Activated naive CD4-positive, alpha-beta T cell treated with Interleukin-2 at 50 U/mL for 16 hours (primary cell): ENCODE measurements at places on chromosomes 7 and 10.
A peak's percentile ranks its signal among the peaks of the same experiment; 100 is the strongest.

GRCh38 chr7:22640269-22640668 lies 86.7 kb upstream of the IL6 start:
- peak; percentile 54 for DNase-seq

GRCh38 chr7:27774717-27775328 lies 34.9 kb downstream of the TAX1BP1 start:
- no peak for DNase-seq

DNA sequence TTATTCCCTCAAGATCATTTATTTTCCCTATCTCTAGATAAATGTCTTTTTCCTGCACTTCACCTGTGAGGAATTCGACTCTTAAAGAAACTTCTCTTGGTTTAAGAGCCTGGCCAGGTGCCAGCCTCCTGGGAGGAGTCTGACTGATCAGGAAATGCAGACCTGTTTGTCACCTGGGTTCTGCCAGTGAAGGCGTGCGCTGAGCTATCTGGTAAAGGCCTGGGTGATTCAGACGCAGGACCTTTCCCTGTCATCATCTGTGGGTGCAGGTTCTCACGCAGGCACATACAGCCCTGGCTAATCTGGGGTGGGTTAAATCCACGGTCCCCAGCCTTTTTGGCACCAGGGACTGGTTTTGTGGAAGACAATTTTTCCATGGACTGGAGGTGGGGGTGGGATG lies 65.3 kb upstream of the AQP1 start:
- no peak for DNase-seq

- DNase-seq, result no peak
These were observed 121.5 kb upstream of the PLPP4 start for GRCh38 chr10:120335553-120335952.

GRCh38 chr7:28937619-28938018 lies 20.5 kb downstream of the TRIL start:
- DNase-seq, result no peak

DNA sequence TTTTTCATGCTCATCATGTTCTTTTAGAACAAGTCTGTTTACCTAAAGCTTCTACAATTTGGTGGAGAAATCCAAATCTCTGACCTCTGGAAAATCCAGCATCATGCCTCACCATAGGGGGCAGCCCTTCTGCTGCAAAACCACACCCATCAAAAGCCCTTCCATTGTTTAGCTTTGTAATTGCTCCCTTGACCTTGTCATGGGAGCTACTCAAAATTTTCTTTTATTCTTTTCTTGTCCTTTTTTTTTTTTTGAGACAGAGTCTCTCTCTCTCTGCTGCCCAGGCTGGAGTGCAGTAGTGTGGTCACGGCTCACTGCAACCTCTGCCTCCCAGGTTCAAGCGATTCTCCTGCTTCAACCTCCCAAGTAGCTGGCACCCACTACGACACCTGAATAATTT lies 234.4 kb downstream of the NEBL start:
- no peak for DNase-seq

- DNase-seq, result peak; percentile 36
These were observed 441 bp downstream of the FBH1 start for GRCh38 chr10:5890452-5890915.

DNA sequence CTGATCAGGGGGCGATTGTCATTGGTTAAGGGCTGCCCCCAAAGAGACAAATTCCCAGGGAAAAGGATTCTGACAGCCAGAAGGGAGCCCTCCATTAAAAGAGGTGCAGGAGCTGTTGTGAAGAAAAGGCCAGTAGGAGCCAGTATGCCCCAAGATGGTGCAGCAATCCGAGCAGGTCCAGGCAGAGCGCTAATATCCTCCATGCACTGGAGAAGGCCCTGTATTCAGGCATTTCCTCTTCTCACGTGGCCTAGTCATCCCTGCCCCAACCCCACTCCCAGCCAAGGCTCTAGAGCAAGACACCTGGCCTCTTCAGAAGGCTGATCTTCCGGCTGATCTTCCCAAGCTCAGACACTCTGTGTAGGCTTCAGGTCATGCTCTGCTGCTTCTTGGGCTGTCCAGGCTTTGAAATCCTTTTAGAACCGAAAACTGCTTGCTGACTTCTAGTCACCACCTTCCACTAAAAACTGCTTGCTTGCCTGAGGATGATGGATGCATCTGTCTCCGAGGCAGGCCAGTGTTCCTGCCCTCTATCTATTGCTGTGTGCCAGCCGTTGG lies 77.4 kb downstream of the CYP26A1 start:
- no peak for DNase-seq

GRCh38 chr7:131039355-131039762 lies 288.3 kb upstream of the MKLN1 start:
- DNase-seq, result no peak

DNA sequence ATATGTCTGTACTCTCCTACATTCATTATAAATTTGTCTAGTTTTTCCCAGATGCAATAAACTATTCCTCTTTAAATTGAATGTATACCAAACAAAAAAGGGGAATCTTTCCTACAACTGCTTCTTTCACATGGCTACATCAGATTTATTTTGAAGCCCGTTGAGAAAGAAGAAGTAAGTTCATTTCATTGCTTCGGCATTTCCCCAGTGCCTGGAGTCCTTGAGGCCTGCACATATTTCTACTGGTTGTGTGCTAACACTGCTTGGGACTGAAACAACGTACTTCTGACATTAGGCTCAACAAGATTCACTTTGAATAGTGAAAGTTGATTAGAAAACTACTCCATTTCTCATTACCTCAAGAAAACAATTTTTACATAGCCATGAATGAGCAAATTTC lies 201.7 kb downstream of the PHF14 start:
- DNase-seq, result no peak

GRCh38 chr10:3761021-3761686 lies 23.9 kb downstream of the KLF6 start:
- DNase-seq, result no peak

DNA sequence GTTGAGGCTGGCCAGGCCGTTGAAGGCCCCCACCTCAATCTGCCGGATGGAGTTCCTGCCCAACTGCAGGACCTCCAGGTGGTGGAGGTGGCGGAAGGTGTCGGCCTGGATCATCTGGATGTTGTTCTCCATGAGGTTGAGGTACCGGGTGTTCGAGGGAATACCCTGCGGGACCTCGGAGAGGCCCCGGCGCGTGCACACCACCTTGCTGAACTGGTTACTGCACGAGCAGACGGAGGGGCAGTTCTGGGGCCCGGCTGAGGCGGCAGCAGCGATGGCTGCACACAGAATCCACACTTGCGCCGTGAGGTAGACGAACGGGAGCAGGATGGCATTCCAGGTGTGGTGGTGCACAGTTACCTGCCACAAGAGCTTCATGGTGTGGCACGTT lies 979 bp downstream of the LRRC4 start:
- no peak for DNase-seq

- DNase-seq, result no peak
These were observed 2.8 kb downstream of the PANK1 start for GRCh38 chr10:89642193-89642592.

DNA sequence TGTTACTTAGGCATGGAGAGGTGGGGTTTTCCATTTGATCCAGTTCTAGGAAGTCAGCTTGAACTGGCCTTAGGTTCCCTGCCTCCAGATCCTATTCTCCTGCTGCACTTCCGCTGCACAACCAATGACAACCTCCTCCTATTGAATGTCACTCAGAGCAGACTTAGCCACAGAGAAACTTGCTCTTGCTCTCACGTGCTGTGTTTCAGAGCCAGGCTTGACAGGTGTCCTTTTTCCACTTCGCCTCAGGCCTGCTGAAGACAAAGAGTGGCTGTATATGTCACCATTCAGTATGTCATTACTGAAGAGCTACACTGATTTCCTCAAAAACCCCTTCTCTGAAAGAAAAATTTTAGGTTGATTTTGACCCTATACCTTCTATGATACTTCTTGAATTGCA lies 115.4 kb upstream of the ETV1 start:
- DNase-seq, result no peak

- DNase-seq, result no peak
These were observed 61.5 kb downstream of the IQUB start for GRCh38 chr7:123472750-123473445.

GRCh38 chr10:75505840-75506506 lies 74.5 kb downstream of the LRMDA start:
- DNase-seq, result no peak

DNA sequence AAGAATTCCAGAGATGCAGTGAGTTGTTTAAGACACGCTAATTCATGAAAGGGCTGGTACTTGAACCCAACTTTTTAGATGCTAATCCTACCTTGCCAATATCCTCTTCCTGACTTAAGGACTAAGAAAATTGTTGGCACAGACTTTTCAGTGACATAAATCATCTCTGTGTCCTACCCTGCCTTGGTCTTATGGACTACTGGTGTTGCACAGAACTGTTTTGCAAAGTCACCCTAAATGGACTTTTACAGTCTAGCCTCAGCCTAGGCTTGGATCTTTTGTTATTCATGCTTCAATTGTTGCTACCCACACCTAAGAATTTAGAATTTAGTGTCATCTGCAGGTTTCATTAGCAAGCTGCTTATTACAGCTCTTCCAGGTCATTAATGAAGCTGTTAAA lies 112.7 kb downstream of the SORCS1 start:
- no peak for DNase-seq

- DNase-seq, result peak; percentile 61
These were observed at the start of gene TMEM140 for GRCh38 chr7:135147899-135148721. TSS of gene TMEM140 (plus strand) at chr7:135148072. CDS start at chr7:135164442, 16,370 bp downstream.

- no peak for DNase-seq
These were observed 370.2 kb downstream of the PPP1R3A start for GRCh38 chr7:113548561-113548960.

DNA sequence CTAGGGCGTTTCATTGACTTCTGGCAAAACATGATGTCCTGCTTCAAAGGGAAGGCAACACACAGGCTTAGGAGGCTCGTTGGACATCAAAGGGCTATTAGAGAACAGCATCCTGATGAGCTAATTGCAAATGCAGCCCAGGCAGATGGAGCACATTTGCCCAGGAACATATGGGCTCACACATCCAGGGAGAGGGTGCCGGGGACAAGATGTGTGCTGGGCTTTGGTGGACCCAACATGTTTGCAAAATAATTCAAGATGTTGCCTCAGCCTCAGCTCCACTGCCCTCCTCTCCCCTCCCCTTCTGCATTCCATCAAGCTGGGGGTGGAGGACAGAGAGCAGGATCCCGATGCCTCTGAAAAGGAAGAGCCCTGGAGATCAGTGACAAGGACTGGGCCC lies 217.1 kb upstream of the ZMIZ1 start:
- no peak for DNase-seq

DNA sequence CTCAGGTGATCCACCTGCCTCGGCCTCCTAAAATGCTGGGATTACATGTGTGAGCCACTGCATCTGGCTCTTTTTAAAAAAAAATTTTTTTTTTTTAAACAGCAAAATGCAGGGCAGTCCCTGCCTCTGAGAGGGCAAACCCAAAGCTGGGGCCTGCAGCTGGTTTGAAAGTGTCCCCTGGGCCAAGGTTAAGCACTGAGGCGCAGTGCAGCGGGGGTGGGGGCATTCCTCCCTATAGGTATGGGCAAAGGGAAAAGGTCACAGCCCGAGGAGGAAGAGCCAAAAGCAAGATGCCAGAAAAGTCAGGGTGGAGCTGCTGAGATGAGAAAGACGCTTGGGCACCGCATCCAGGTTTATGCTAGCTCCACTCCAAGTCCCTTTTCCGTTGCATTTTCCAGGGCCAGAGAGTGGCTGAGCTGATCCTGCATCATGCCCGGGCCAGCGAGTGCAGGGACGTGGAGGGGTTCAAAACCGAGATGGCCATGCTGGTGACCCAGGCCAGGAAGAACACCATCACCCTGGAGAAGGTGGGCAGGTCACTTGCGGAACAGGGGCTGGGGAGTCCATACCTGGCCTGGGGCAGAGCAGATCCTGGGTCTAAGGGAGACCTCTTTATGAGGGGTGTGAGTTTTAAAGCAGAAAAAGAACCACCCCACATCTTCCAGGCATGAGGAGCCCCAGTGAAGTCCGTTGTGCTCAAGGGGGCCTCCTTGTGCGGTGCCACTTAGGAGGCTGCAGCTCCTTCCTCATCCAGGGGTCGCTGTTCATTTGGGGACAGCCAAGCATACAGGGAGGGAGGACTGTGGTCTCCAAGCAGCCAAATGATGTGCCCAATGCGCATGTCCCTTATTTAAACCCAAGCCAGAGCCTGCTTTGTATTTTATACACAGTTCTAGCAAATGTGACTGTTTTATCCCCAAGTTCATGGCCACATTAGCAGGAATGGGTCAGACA lies 7.0 kb upstream of the NDUFB2 start:
- DNase-seq, result no peak

- no peak for DNase-seq
These were observed 48.9 kb upstream of the STARD3NL start for GRCh38 chr7:38129162-38129561.

DNA sequence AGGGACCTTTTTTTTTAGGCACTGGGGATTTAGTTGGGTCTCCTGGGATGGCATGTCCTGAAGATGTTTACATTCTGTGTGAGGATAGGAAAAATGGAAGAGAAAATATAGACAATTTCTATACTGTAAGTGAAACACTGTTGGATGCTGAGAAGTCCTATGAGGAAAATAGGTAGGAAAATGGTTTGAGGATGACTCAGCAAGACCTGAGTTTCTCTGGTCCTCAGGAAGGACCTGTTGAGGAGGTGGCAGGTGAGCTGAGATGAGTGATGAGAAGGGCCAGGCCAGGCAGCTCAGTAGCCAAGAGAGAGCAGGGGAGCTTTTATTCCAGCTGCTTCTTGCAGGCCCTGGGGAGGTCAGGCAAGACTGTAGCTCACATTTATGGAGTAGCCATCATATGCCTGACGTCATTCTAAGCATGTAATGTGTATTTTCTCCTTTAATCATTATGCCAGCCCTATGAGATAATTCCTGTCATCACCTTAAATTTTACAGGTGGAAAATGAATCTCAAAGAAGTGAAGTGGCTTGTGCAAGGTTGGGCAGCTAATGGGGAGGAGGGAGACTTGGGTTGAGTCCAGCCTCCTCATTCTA lies 19.1 kb upstream of the LRRC18 start:
- DNase-seq, result no peak

DNA sequence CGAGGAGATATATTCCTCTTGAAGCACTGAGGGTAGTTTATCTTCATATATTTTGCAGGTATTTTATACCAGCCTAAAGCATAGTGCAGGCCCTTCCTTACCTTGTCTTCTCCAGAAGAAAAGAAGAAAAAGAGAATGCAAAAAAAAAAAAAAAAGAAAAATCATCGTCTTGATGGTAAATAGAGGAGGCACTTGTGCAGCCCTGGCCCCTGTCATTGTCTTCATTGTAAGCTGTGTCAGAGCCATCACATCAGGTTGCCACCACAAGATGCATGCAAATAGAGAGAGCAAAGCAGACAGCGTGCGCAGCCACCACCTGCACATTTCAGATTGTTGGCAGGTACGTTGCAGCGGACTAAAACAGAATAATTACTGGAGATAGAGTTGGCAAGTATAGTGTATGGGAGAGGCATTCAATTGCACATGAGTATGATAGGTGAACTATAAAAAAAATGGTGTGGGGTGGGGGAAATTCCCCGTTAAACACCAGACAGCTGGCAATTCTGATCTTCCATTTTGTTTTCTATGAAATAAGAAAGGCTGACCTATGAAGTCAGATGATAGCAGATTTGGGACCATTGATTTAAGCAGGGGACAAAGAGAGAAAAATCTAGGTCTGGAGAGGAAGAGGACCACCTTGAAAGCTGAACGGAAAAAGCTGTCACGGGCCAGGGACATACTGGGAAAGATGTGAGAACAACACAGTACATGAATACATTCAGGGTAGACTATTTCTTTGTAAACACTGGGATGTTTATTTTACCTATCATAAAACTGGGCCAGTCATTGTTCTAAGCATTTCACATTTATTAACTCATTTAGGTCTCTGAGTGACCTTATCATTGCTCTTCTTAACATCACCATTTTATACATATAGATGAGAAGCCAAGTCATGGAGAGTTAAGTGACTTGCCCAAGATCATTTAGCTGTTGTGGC lies 306.3 kb upstream of the SP8 start:
- no peak for DNase-seq

- no peak for DNase-seq
These were observed 508.8 kb downstream of the CCSER2 start for GRCh38 chr10:84837041-84837812.
